ENCODE measurements at places on chromosomes 2 and 18.

- peak; percentile 93 for DNase-seq
Observed at GRCh38 chr2:219452361-219453317, 18.0 kb downstream of the SPEG start.

DNA sequence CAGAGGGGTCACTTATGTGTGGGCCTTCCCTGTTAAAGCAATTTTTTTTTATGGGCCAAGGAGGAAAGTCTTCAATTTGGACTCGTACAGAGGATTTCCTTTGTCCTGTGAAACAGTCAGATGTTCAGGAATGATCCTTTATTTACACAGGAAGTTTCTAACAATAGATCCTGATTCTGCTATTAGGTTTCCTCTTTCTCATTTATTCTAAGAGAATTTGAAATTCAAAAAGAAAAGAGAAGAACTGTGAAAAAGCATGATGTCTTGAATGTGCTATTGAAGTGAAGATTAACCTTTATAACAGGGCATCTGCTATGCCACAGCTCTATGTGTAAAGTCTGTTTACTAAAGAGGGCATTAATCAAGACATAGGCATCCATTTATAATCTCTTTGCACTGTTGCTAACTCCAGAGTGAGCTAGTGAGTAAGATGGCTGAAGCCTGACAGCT lies 105.3 kb upstream of the FAM98A start:
- DNase-seq: peak; percentile 8

GRCh38 chr2:216985658-216986141 lies 125.8 kb upstream of the TNP1 start:
- DNase-seq: no peak

GRCh38 chr2:178008636-178009289 lies 63.8 kb downstream of the PDE11A start:
- DNase-seq: peak; percentile 87

- no peak for DNase-seq
Observed at GRCh38 chr2:180190851-180191250, 183.8 kb upstream of the CWC22 start.

DNA sequence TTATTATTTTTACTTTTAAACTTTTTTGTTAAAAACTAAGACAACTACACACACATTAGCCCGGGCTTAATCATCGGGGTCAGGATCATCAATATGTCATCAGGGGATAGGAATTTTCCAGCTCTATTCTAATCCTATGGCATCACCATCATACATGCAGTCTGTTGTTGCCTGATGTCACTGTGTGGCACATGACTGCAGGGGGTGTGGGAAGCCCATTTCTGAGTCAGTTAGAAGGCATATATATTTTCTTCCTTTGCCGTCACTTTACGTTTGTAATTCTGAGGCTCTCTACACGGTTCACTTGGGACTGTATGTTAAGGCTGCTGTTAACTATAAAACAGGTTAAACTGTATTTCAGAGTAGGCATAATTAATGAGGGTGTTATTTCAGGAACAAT lies 144.4 kb upstream of the ITGA6 start:
- DNase-seq: peak; percentile 85

DNA sequence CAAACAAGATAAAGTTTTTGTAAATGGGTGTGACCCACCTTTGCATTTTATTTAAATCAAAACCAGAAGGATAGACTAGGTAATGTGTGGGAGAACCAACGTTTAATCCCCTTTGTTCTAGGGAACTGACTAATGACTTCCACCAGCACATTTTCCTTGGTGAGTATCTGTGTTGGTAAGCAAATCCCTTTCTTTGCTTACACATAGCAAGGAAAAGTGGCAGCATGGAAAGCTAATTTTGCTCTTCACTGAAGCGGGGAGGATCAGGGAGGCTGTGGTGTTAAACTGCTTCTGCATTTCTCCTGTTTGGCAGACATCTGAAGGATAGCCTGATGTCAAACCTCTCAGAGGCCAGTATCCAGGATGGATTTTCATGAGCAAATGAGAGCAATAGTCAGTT lies 331.1 kb downstream of the PTPRM start:
- DNase-seq: no peak

- peak; percentile 86 for DNase-seq
Observed at GRCh38 chr18:32772581-32773381, at the start of gene KLHL14. TSS of gene KLHL14 (minus strand) at chr18:32773023. CDS start at chr18:32770591, 2,432 bp downstream.

GRCh38 chr2:45614330-45614729 lies 3.3 kb upstream of the SRBD1 start:
- DNase-seq: no peak

GRCh38 chr2:127398239-127398590 lies 10.4 kb upstream of the MAP3K2 start:
- peak; percentile 90 for DNase-seq
